ENCODE measurements at places on chromosomes 3 and 15.

DNA sequence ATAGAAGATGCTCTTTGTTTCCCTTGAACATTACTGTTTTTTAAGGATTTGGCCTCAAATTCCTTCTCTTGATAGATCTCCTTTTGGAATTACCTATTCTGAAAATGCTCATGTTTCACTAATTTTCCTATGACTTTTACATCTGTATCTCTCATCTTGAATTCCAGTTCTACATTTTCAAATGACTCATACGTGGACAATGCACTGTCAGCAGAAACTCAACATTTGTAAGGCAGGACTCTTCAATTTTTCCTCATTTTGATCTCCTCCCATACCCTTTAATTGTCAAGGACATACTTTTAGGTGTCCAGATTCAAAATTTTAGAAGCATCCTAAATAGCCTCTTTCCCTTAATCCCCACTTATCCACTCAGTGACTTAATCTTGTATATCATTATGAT is 341.0 kb upstream of the RASGRP1 start:
- no peaks in the 10 kb centered on the region for H3K4me1 ChIP-seq
- no peak for DNase-seq
- H3K27me3 ChIP-seq = no peaks in the 10 kb centered on the region

GRCh38 chr3:34185301-34185700 is 386.9 kb downstream of the PDCD6IP start:
- H3K36me3 ChIP-seq = no peaks in the 10 kb centered on the region
- peak; percentile 13 for DNase-seq
- no peak overlapping the region for H3K27ac ChIP-seq
- H3K4me3 ChIP-seq = no peak overlapping the region
- H3K4me1 ChIP-seq = no peaks in the 10 kb centered on the region

- H3K4me1 ChIP-seq = no peaks in the 10 kb centered on the region
- H3K27ac ChIP-seq = no peak overlapping the region
- no peaks in the 10 kb centered on the region for H3K36me3 ChIP-seq
Measured at GRCh38 chr3:178567611-178568010, 31.4 kb downstream of the KCNMB2 start.

- H3K4me1 ChIP-seq = no peaks in the 10 kb centered on the region
- DNase-seq = no peak
- no peaks in the 10 kb centered on the region for H3K36me3 ChIP-seq
Measured at GRCh38 chr15:95712785-95713184, 617.7 kb upstream of the NR2F2 start.

GRCh38 chr3:72238010-72238691 is 453.2 kb upstream of the PROK2 start:
- H3K27me3 ChIP-seq = peaks cover 3% of the 10 kb centered on the region
- H3K36me3 ChIP-seq = no peaks in the 10 kb centered on the region
- H3K4me1 ChIP-seq = peaks cover 24% of the 10 kb centered on the region

GRCh38 chr3:69749461-69749860 is 10.2 kb downstream of the MITF start:
- H3K27ac ChIP-seq = no peak overlapping the region
- no peak for DNase-seq
- no peaks in the 10 kb centered on the region for H3K4me1 ChIP-seq
- H3K36me3 ChIP-seq = no peaks in the 10 kb centered on the region
- no peak overlapping the region for H3K4me3 ChIP-seq

DNA sequence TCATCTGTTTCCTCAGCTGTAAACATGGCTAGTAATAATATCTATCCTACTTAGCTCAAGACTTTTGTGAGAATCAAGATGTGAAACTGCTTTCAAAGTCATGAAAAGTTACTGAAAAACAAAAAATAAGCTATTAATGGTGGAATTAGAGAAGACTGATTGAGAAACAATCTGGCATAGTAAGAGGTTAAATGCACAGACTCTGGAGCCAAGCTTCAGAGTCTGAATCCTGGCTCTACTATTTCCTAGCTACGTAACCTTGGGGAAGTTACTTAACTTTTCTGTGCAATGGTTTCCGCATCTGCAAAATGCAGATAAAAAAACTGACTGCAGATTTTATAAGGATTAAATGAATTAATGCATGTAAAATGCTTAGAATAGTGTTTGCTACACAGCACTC is 28.8 kb downstream of the LRRFIP2 start:
- no peaks in the 10 kb centered on the region for H3K27me3 ChIP-seq
- H3K27ac ChIP-seq = no peak overlapping the region
- DNase-seq = no peak
- H3K4me1 ChIP-seq = no peaks in the 10 kb centered on the region
- H3K36me3 ChIP-seq = peaks cover 4% of the 10 kb centered on the region
- no peak overlapping the region for H3K4me3 ChIP-seq

- H3K4me3 ChIP-seq = no peak overlapping the region
- no peak for DNase-seq
- peaks cover under 1% of the 10 kb centered on the region for H3K27me3 ChIP-seq
- H3K36me3 ChIP-seq = no peaks in the 10 kb centered on the region
- H3K4me1 ChIP-seq = peaks cover 29% of the 10 kb centered on the region
Measured at GRCh38 chr15:69855258-69856000, 242.3 kb downstream of the TLE3 start.

DNA sequence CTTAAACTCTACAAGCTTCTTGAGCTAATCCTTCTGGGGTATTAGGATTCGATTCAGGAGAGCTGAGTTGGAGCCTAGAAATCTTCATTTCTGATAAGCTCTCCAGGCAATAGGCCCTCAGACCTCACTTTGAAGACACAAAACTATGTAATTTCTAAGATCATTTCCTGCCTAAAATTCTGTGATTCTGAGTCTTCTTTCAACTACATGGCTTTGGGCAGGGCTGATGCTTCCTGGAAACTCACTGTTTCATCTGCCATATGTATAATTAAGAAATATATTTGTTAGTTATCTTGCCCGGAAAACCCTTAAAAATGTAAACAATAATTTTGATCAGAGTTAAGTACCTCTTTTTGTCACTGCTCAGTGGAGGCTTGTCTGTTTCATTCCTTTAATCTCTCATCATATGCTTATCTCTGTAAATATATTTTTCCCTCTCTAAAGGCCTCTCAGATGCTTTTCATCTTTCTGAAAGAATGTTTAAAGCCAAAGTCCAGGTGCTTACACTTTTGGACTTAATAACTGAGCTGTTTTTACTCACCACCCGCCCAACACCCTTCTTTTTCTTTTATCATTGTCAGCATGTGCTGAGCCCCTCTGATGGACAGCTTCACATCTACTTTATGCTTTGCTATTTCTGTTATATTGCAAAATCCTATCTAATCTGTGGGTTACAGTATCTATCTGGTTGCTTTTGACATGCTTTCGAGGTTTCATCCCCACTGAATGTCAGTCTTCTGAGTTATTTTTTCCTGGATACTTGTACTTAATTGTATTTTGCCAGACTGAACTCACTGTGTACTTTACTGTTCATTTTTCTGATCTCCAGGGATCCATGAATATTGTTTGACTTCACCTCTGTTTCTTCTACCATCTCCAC is 38.2 kb downstream of the FILIP1L start:
- H3K4me1 ChIP-seq = no peaks in the 10 kb centered on the region
- H3K27ac ChIP-seq = no peak overlapping the region
- no peak overlapping the region for H3K4me3 ChIP-seq
- H3K27me3 ChIP-seq = no peaks in the 10 kb centered on the region
- DNase-seq = no peak

DNA sequence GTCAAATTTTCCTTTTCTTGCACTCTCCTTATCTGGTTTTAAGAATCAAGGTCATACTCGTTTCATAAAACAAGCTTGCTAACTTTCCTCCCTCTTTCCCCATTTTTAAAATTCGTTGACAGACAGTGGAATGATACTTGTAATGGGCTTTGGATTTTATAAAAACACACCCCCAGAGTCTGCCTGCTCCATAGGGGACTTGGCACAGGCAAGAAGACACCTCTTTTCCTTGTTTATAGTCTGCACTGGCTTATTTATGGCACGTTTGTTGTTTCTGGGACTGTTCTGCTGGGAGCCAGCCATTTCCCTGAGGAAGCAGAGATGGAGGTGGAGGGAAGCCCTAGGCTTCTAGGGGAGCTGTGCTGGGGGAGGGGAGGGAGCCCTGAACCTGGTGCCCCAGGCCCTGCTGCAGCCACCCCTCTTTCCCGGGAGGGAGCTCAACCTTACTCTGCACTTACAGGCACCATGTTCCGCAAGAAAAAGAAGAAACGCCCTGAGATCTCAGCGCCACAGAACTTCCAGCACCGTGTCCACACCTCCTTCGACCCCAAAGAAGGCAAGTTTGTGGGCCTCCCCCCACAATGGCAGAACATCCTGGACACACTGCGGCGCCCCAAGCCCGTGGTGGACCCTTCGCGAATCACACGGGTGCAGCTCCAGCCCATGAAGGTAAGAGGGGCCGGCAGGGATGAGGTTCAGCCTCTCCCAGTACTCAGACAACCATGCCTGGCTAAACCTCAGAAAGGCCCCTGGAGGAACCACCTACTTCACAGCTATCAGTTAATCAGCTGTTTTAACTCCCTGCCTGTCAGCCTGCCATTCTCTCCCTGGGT is 18.3 kb downstream of the ANKRD63 start:
- no peak overlapping the region for H3K4me3 ChIP-seq
- no peak overlapping the region for H3K27ac ChIP-seq
- H3K36me3 ChIP-seq = peaks cover 39% of the 10 kb centered on the region
- peaks cover 9% of the 10 kb centered on the region for H3K4me1 ChIP-seq
- no peaks in the 10 kb centered on the region for H3K27me3 ChIP-seq

- peak overlapping the region; percentile 9 for H3K27ac ChIP-seq
- H3K4me1 ChIP-seq = no peaks in the 10 kb centered on the region
- H3K4me3 ChIP-seq = no peak overlapping the region
- H3K27me3 ChIP-seq = no peaks in the 10 kb centered on the region
Measured at GRCh38 chr3:15007681-15008141, 57.4 kb downstream of the MRPS25 start.

DNA sequence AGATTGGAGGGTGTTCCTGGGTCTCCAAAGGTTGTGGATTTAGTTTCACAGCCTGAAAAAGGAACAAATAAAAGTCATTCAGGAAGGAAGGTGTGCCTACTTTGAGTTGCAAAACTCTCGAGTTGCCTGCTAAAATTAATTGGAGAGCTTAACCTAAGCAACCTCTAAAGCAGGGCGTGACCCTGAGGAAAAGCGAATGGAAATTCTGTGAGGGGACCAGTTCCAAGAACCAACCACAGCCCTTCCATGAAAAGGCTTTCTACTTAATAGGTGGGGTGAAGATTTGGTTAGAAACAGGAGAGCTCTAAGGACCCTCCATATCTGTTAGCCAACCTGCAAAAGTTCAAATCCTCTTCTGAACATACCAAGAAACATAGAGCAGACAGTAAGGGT is 1.5 kb downstream of the CD80 start:
- DNase-seq = no peak
- no peak overlapping the region for H3K27ac ChIP-seq
- H3K4me1 ChIP-seq = no peaks in the 10 kb centered on the region
- no peaks in the 10 kb centered on the region for H3K36me3 ChIP-seq

DNA sequence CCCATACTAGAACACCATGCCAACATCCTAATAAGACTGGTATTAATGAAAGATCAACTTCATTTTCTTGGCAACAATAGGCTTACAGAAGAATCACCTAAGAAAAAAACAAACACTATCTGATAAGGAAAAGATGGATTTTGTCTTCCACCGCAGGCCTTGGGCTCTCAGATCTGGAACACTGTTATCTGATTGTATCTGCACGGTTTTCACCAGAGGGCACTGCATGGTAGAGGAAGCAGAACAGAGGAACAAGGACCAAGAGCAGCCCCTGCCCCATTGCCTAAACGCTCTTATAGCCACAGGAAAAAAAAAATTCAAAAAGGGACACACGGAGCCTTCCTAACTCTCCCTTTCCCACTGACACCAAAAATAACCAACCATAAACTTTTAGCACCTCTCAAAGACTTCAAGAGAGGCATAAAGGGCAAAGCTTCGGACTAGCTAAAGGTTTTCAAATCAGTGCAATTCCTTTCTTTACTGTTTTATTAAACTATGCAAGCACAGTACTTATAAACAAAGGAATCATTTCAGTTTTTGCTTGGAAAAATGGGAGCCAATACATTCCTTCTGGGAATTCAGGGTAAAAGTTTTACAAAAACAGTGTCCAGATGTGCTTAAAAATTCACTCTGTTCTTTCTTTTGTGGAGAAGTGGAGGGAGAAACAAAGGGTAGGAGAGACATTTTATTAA is 23.3 kb downstream of the IL17RD start:
- H3K27ac ChIP-seq = no peak overlapping the region
- DNase-seq = no peak
- no peaks in the 10 kb centered on the region for H3K36me3 ChIP-seq
- H3K4me3 ChIP-seq = no peak overlapping the region

DNA sequence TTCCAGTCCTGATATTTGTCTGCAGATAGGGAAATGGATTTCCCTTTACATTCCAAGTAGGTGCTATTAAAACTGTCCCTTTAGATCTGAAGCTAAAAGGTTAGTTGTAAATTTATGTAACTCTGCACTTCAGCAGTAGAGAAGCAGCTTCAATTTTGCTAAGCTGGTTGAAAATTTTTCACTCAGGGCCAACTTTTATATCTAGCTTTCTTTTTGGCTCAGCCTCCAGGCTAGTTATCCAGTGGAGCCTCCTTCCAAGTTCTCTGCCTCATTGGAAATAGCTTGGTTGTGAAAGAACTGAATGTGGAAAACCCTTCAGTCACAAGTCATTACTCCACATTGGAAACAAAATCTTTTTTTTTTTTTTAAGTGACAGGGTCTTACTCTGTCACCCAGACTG is 8.2 kb upstream of the ZNF660 start:
- H3K36me3 ChIP-seq = peaks cover 28% of the 10 kb centered on the region
- H3K27me3 ChIP-seq = no peaks in the 10 kb centered on the region
- no peak overlapping the region for H3K4me3 ChIP-seq

DNA sequence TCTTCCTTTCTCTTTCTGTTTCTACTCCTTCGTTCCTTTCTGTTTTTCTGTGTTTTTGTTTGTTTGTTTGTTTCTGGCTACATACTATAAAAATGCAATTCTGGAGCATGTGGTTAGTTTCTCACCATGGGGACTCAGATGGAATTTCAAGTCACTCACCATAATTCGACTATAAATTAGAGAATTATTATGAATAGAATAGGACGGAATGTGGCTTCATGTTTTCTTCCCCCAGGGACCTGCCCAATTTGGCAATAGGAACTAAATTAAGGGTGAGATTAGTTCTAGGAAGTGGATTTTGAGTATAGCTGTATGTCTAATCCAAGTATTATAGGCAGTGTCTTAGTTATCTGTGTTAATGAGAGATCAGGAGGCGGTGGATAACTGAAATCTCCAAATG is 96.9 kb downstream of the THSD4 start:
- H3K27me3 ChIP-seq = peaks cover 6% of the 10 kb centered on the region
- DNase-seq = no peak
- no peaks in the 10 kb centered on the region for H3K36me3 ChIP-seq

GRCh38 chr15:78085928-78086327 is 6.4 kb upstream of the SH2D7 start:
- H3K4me3 ChIP-seq = no peak overlapping the region
- no peaks in the 10 kb centered on the region for H3K36me3 ChIP-seq
- no peaks in the 10 kb centered on the region for H3K27me3 ChIP-seq
- H3K4me1 ChIP-seq = peaks cover 18% of the 10 kb centered on the region
- DNase-seq = peak; percentile 73
